Suppressor macrophage treated with lipopolysaccharide for 1 hour (primary cell): ENCODE measurements at places on chromosomes 1 and 21.
A peak's percentile ranks its signal among the peaks of the same experiment; 100 is the strongest.

GRCh38 chr1:205989786-205990185 lies 13.4 kb downstream of the RAB7B start:
- DNase-seq, result no peak

GRCh38 chr1:69433073-69433472 lies 134.6 kb upstream of the LRRC7 start:
- no peak for DNase-seq

DNA sequence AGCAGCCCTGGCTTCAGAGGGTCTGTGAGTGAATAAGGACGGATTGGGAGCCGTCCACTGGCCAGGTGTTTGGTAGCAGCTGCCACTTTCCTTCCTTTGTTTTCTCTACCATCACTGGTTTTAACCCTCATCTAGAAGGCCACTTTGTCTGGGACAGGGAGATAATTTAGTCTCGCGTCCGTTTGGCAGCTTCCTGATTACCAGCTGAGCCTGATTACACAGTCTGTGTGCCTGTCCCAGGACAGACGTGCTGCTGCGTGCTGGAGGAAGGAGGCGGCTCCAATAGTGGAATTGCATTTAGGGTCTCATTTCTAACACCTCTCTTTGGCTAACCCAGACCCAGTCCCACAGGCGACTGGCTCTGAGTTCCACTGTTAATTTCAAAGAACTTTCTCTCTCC lies 24.6 kb upstream of the CASQ2 start:
- no peak for DNase-seq

DNA sequence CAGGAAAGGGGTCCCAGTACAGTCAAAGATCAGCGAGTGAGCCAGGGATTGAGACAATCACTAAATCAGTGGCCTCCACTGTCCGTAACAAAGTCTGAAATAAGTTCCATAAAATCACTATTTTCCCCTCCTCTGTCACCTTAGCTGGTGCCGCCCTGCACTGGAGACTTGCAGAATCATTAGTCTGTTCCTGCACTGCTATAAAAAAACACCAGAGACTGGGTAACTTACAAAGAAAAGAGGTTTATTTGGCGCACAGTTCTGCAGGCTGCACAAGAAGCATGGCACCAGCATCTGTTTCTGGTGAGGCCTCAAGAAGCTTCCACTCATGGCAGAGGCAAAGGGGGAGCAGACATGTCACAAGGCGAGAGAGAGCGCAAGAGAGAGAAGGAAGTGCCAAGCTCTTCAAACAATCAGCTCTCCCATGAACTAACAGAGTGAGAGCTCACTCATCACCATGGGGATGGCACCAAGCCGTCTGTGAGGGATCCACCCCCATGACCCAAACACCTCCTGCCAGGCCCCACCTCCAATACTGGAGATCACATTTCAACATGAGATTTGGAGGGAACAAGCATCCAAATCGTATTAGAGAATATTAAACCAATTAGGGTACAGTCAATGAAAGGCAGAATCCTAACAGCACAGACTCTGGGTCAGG lies 129.8 kb upstream of the TIAM1 start:
- no peak for DNase-seq

DNA sequence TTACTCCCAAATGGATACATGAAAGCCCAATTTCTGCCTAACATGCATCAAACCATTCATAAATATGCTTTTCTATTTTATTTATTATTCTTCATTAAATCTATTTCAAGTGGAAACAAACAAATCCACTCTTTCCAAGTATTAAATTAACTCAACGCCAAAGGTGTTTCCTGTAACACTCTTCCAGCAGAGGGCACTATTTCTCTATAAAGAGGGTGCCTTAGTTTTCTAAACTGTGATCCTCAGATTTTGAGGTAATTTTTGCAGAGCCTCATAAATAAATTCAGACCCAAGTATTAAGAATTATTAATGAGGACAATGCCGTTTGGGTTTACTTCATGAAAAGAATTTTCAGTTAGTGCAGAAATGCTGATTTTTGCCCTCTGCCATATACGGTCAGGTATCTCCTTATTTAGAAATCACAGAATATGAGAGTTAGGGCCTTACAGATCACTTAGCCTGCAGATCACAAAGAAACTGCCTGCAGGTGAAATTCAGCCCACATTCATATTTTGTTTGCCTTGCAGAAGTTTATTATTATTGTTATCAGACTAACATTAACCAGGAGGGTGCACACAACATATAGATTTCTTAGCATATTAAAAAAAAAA lies 40.1 kb upstream of the MYSM1 start:
- peak; percentile 94 for DNase-seq

DNA sequence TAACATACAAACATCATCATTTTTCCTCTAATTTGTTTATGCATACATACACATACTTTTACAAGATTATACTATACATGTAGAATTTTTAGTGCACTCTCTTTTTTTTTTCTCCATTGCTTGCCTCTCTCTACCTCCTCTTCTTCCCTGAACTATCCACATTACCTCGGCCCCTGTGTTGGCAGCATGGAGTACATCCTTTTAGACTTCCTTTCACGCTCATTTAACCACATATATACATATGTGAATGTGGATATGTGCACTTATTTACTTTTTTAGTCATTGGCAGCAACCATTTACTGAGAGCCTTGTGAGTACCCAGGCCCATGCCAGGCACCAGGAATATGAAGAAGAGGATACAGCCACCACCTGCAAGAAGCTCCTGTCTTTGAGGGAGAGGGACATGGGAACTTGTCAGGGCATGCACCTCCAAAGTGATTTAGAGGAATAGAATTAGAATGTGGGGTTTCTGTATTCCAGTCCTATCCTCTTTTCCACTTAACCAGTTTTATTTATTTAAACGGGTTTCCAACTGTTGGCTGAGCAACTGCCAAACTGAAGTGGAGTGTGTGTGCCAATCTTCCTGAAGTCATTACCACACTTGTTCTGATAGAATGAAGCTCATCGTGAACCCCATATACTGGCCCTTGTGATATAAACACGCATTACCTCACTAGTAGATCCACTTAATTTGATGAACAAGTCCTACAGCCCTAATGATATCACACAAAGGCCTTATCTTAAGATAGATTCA lies 212.6 kb downstream of the TNR start:
- DNase-seq, result no peak

GRCh38 chr1:111576547-111576946 lies 43.0 kb upstream of the RAP1A start:
- DNase-seq, result no peak

DNA sequence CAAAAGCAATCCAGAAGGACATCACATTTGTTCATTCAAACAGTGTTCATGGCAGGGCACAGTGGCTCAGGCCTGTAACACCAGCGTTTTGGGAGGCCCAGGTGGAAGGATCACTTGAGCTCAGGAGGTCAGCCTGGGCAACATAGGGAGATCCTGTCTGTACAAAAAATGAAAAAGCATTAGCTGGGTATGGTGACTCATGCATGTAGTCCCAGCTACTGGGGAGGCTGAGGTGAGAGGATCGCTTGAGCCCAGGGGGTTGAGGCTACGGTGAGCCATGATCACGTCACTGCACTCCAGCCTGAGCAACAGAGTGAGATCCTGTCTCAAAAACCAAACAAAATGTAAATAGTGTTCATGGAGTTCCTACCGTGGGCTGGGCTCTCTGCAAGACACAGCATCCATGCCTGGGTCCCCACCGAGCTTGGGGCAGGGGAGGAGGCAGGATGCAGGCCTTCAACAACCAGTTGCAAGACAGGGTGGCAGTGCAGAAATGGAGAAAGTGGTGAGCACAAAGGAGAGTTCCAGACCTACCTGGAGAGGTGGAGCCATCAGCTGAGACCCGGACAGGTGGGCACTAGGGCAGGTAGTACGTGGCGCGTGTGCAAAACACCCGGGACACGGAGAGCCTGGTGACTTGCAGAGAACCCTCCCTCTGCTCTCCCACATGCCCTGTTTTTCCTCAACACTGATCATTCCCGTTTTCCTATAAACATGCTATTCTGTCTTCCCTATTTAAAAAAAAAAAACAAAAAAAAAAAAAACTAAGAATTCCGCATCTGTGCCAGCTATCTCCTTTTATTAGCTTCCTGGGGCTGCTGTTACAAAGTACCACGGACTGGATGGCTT lies 138.9 kb downstream of the TOMM20 start:
- no peak for DNase-seq

DNA sequence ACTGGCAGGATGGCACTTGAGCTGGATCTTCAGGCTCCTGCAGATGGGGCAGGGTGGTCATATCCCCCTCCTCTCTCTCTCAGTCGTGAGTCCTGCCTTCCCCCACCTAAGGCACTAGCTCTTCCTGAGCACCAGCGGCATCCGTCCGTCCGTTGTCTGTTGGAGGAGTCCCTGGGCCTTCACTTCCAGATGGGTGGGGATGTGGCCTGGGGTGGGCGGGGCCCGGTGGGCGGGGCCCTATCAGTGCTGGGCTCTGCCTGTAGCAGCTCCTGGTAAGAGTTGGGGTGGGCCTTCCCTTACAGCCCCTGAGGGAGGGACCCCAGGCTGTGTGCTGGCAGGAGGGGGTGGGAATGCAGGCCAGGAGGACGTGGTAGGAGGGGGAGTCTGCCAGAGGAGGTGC lies 10.3 kb downstream of the LDLRAD2 start:
- DNase-seq, result peak; percentile 25

DNA sequence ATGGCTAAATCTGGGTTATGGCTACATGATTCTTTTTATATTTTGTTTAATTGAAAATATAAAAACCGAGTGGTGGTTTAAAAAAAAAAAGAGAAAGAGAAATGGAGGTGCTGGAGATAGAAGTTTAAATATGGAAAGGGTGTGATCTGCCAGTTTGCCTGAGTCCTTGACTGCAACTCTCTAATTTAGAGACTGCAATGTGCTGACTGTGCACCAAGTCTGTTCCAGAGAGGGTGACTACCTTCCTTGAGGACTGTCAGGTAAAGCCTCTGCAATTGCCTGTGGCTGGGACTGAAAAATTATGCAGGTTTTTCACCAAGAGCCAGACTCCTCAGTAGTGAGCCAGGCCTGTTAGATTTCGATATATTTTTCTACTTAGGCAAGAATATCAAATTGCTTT lies 1326.3 kb downstream of the BRINP3 start:
- DNase-seq, result no peak

DNA sequence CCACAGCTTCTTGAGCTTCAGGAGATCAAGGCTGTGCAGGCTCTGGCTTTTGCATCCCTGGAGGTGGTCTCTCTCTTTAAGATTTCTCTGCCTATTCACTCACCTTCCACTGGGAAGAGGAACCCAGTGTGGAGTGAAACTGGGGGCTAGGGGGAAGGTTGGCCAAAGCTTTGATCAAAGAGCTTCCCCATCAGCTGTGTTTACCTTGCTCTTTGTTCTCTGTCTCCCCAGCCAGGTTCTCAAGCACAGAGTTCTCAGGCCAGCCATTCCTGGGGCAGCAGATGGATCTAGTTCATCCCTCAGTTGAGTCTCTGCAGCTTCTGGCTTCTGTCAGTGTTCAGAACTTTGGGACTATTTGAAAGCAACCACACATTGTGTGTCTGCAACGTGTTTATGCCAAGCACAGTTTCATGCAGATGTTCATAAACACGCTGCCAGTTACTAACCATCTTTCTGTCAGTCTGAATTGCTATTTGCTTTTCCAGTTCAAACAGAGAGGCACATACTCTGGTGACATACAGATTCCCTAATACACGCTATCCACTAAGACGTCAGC lies 17.2 kb upstream of the MRPS14 start:
- no peak for DNase-seq

GRCh38 chr1:199272139-199272544 lies 633.3 kb downstream of the PTPRC start:
- no peak for DNase-seq

DNA sequence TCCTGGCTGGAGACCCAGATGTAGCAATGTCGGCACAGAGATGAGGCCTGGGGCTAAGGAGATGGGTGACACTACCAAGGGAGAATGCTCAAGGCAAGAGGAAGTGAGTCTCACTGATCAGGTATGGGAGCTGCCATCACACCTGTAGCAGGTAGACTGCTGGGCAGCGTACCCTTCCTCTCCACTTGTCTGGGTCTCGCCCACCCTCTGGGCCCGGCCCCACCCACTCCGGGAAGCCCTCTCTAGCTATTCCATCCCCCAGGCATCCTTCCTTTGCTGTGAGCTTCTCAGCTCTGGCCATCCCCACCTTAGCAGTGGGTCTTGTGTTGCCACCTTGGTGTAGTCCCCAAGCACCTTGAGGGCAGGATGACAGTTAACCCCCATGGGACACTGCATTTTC lies 87.7 kb upstream of the EDN2 start:
- no peak for DNase-seq

DNA sequence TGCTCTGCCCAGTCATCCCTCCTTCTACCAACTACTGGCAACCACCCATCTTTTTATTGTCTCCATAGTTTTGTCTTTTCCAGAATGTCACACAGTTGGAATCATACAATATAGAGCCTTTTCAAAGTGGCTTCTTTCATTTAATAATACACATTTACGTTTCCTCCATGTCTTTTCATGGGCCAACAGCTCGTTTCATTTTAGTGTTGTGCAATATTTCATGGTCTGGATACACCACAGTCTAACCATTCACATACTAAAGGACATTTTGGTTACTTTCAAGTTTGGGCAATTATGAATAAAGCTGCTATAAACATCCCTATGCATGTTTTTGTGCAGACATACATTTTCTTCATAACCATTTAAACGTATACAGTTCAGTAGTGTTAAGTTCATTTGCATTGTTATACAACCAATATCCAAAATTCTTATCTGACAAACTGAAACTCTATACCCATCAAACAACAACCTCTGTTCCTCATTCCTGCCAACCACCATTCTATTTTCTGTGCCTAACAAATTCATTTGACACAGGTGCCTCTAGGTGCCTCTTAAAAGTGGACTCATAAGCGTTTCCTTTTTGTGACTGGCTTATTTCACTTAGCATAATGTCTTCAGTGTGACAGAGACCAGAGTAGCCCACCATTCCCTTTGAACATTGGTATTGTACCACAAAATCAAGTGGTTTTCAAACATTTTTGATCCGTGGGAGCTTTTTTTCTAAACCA lies 138.1 kb downstream of the NR5A2 start:
- DNase-seq, result no peak

- no peak for DNase-seq
Measured at GRCh38 chr1:222084996-222085395, 343.1 kb upstream of the DUSP10 start.

DNA sequence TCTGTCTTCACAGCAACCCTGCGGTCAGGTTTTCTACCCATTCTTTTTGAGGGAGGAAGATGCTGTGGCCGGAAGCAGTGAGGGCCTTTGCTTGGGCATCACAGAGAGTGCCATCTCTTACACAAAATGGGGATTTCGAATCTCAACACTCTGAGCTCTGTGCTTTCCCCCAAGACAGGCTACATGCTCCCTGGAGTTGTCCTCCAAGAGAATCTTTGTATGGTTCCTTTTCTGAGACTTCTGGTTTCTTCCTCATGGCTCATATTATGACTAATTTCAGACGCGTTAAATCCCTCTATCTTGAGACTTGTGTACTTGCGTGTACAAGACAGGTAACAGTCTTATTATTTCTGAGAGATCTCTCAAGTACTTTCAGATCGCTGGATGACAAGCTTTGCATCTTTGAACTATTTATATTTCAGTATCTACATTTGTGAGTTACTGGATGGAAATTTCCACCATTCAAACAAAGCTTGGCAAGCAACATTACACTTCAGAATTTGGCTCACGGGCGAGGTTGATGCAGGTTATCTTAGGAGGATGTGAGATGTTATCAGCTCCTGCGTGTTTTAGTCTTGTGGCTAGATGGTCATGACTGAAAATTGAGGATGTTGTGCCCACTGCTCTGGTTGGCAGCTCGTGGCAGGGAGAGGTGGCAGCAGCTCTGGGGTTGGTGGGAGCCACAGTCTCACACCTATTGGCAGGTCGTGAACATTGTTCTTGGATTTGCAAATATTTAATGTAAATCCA lies 19.4 kb downstream of the ABCG1 start:
- peak; percentile 94 for DNase-seq
